ENCODE measurements at places on chromosomes 3 and 15. TPM values are rescaled to one million over a fixed set of nuclear protein-coding genes. Genes with fewer than 3 reads are reported as not detected.

ADGRG7 gene
- total RNA-seq, result 2.7 TPM

GRAMD2A gene
- 0.20 TPM for total RNA-seq

DLL4 gene
- total RNA-seq, result 0.11 TPM

EPM2AIP1 gene
- total RNA-seq, result 25.8 TPM

PIERCE2 gene
- total RNA-seq, result 0.86 TPM

ROBO2 gene
- 17.5 TPM for total RNA-seq

TMPRSS7 gene
- total RNA-seq, result not detected

HYPK gene
- 34.9 TPM for total RNA-seq

MYRIP gene
- total RNA-seq, result not detected

ROPN1 gene
- not detected for total RNA-seq

All from A673 (cell line).